ENCODE measurements at places on chromosomes 5 and 9. TPM values are rescaled to one million over a fixed set of nuclear protein-coding genes. Genes with fewer than 3 reads are reported as not detected.

- no peak for DNase-seq
These were observed 241.2 kb upstream of the TNC start for GRCh38 chr9:115359017-115359780.

Gene SLC6A19
- not detected for total RNA-seq

DNA sequence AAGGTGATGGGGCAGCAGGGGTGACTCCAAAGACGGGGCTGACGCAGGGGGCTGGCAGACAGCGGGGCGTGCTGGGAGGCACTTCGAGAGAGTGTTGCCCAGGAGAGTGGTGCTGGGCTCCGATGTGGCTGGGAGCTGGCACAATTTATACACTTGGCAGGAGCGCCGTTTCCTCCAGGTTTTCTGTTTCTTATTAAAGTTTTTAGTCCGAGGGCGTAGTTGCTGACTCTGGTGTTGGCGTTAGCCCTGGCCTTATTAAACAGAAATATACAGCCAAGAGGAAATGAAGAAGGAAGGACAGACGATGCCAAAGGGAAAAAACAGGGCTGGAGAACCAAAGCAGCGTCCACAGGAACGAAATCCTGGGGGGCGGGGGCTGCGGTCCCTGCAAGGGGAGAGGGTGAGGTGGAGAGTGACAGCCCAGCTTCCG is 139.6 kb upstream of the PHYKPL start:
- no peak for DNase-seq

Gene GTF2H2C
- 38.4 TPM for total RNA-seq

GRCh38 chr5:81904166-81904565 is 67.7 kb upstream of the ATG10 start:
- DNase-seq, result no peak

DNA sequence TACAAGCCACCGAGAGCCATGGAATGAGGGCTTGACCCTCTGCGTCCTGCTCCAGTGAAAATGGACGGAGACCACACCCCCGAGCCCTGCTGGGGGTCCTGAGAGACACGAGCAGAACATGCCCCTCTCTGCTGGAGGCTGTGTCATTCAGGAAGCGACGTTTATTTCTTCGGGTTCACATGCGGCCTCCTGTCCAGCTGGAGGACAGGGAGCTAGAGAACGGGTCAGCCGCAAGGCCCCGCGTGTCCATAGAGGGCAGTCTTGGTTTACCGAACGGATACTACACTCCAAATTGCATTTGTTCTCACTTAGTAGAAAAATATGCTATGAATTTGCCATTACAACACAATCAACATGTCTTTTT is 36.1 kb downstream of the MRPL36 start:
- peak; percentile 49 for DNase-seq

GRCh38 chr9:35616681-35617459 is 1.3 kb downstream of the CD72 start:
- DNase-seq, result peak; percentile 79

Gene TCERG1
- 123 TPM for total RNA-seq

DNA sequence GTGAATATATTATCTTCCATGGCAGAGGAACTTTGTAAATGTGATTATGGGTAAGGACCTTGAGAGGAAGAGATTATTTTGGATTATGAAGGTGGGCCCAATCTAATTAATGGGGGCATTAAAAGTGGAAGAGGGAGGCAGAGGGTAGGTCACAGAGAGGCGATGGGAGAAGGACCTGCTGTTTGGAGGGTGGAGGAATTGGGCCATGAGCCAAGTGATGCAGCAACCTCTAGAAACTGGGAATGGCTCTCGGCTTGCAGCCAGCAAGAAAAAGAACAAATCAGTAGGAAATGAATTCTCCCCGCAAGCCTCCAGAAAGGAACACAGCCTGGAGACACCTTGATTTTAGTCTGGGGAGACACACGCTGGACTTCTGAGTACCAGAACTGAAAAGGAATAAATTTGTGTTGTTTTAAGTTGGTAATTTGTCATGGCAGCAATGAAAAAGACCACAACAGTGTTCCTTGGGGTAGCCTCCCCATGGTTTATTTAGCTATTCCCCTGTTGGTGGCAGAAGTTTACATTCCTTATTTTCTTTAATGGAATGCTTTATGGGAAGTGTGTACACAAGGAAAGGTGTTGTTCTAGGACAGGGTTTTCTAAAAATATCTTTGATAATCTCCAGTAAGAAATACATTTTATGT is 103.6 kb downstream of the HSPA4 start:
- no peak for DNase-seq

GRCh38 chr9:78577156-78577906 is 280.4 kb downstream of the PSAT1 start:
- no peak for DNase-seq

Gene GMCL2
- not detected for total RNA-seq

Measured in activated naive CD4-positive, alpha-beta T cell treated with anti-CD3 and anti-CD28 coated beads for 36 hours (primary cell).